ENCODE measurements at places on chromosomes 12 and 14.

- no peak for DNase-seq
These were observed 5.7 kb downstream of the CACNA2D4 start for GRCh38 chr12:1912580-1913376.

DNA sequence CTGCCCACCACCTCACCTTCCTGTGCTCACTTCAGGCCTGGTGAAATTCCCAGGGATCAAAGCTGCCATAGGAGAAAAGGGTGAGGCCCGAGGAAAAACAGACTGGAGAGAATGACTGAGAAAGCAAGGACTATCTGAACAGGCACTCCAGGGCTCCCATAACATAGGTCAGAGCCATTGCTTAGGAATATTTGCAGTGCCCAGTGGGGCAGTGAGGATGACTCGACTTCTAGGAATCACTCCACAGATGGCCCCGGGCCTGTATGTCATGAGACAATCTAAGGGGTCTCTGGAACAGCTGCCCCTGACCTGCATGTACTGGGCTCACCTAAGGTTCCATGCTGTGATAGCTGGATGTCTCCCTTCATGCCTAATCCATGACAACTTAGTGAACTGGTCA is 51.6 kb downstream of the GPHB5 start:
- no peak for DNase-seq

DNA sequence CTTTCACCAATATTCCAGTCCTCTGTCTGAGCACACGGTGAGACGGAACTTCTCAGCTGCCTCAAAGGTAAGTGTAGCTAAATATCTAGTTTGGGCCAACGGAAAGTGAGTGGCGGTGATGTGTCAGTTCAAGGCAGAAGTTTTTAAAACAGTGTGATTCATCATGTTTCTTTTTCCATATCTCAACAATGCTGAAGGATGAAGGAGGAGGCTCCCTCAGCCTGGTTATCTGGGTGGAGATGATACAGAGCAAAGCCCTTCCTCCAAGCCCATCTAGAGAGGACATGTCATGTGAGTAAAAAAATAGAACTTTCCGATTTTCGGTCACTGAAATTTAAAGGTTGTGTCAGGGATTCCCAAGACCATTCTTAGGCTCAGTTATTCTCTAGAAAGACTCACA is 13.1 kb upstream of the ANP32D start:
- DNase-seq, result no peak

GRCh38 chr12:101108130-101108529 is 101.9 kb downstream of the SLC5A8 start:
- DNase-seq, result no peak

GRCh38 chr12:42793166-42793565 is 203.6 kb upstream of the PRICKLE1 start:
- no peak for DNase-seq

- peak; percentile 25 for DNase-seq
These were observed 602.8 kb downstream of the ALG10 start for GRCh38 chr12:34625116-34625515.

DNA sequence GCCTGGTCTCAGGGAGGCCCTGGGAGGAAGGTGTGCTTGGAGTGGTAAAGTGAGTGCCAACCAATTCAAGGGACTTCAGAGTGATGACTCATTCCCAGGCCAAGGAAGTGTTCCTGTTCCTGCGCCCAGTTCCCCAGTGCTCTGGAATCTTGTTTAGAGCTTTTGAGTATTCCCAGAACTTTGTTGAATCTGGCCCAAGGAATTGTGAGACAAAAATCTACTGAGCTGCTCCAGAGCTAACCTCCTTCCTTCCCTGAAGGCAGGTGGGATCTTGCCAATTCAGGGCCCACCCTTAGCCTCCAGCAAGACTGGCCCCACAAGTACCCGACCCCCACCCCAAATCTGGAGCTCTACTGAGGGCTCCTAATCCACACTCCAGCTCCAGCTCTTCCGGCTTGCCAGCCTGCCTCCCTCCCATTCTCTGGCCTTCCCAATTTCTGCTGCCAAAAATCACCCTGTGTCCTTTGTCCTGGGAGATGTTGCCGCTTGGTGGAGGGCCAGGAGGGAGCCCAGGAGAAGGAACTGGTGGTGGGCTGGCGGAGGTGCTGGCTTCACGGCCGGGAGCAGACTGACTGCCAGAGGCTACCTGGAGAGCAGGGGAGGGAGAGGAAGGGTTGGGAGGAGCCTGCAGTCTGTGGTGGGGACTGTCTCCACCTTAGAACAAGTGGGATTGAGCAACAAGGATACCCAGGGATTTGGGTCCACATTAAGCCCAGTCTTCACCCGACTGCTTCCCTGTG is 2.0 kb upstream of the ATN1 start:
- peak; percentile 94 for DNase-seq

GRCh38 chr14:87217023-87217422 is 776.0 kb downstream of the GALC start:
- DNase-seq, result no peak

GRCh38 chr14:71722885-71723284 is 209.3 kb upstream of the RGS6 start:
- DNase-seq, result no peak

GRCh38 chr12:23049180-23049579 is 424.2 kb downstream of the ETNK1 start:
- DNase-seq, result no peak

DNA sequence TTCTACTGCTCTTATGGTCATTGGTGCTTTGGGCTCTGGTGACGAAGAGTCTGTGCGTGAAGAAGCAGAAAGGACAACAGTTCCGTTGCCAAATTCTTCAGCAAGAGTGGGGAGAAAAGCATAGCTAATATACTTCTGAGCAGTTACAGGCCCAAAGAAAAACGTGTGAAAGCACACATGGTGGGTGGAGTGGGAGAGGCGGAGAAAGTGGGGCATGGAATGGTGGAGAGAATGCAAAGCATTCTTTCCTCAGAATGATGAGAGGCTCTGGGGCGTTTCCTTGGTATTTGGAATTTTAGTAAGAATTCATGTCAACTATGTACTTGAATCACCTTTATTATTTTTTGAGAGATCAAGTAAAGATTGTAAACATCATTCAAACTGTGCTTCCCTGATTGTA is 396.1 kb downstream of the NAV3 start:
- no peak for DNase-seq

GRCh38 chr12:104132351-104132956 is 5.6 kb downstream of the NFYB start:
- no peak for DNase-seq

DNA sequence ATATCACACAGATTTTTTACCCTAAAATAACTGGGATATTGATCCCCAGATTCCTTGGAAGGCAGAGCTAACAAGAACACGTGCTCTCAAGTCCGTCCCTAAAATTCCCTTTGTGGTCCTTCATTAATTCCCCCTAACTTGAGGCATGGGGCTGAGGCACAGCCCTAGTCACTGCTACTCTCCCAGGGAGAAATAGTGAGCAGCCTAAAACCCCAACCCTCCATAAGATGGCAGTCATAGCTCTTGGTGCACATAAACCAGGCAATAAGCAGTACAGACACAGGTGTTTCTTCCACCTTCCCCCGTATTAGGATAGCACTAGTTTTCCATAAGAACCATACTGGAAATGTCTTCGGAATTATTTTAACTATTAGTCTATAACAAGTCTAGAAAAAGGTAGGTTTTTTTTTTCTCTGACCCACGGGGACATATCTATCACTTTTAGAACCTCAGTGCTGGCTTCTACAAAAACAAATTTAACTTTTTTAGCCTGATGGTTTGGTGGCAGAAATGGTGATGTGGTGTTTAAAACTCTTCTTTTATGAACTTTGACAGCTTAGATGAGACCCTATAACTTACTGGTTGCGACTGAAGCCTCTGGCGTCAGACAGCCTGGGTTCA is 3.1 kb upstream of the ARHGEF40 start:
- DNase-seq, result peak; percentile 81

DNA sequence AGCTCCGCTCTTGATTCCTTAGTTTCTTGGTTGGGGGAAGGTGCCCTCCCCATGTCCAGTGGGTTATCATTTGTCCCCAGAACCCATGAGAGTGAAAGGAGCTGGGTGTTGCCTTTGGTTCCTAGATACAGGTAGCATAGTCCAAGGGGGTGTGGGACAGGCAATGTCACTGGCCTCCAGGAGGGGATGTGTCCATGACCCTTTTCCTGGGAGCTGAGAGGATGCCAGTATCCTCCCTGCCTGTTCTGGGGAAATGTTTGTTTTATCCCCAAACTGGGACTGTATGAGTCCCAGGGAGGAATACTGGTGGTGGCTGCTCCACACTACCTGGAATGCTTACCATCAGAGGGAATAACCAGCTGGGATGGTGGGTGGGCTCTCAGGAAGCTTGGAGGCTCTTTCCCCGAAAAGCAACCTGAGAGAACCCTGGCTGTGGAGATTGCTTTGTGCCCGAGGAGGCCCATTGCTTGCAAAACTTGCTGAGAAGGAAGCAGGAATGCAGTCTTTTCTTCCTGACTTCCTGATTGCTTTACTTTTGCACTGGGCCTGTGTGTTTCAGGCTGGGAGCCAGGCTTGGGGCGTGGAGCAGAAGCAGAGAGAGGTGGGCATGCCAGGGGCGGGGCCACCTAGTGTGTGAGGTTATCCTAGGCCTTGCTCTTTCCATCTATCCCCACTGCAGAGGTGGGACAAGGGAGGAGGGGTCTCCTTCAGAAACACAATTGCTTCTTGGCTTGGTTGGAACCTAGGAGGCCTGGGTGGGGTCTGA is 715 bp upstream of the SLC10A1 start:
- DNase-seq, result no peak

DNA sequence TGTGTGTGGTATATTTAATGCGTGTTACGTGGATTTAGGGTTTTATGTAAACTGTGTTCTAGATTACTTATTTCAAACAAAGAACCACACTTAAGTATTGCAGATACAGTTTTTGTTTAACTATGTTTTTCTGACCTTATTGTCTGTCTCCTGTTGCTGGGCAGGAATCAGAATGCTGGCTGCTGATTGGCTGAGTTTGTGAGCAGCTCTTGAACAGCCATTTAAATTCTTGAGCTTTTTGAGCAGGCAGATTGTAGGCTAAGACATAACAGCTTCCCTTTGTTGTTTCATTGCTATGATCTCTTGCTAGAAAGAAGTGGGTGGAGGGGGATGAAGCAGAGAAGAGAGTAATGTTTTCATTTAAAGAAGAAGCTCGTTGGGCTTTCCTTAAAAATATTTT is 52.2 kb downstream of the ATF7IP start:
- peak; percentile 5 for DNase-seq

DNA sequence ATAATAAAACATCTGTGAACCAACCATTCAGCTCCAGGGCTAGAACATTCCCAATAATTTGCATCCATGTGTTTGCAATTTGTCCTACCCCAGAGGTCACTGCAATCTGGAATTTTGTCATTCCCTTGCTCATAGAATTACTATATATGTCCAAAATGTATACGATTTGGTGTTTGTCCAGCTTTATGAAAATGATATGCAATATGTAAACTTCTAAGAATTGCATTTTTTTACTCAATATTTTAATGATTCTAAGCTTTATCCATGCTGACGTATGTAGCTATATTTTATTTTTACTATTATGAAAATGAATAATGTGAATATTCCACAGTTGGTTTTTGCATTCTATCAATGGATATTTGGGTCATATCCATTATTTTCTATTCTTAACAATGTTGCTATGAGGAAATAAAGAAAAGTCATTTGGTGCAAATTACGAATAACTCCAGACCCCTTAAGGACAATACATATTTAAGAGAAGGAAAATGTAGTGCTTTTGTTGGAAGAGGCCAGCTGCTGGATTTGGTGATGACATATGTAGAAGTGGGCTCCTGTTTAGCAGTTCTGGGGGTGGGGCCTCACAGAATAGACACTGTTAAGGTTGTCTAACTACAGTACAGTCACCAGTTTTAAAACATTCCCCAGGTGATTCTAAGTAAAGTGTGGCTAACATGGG is 139.4 kb downstream of the SLC38A4 start:
- no peak for DNase-seq

DNA sequence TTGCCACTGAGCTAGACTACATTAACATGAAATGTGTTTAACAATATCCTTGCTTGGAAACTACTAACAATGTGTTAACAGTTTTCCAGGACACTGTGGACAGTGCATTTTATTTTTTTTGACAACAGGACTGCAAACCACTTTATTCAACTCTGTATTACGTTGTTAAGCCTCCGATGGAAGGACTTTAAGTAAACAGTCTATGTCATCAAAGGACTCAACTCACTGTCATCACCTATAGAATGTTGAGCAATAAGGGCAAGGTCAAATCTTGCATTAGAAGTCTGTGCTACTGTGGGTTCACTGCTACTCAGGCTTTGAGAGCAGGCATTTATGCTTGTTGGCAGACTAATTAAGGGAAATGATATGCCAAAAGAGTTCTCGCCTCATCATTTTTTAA is 483.7 kb downstream of the FLRT2 start:
- DNase-seq, result no peak

DNA sequence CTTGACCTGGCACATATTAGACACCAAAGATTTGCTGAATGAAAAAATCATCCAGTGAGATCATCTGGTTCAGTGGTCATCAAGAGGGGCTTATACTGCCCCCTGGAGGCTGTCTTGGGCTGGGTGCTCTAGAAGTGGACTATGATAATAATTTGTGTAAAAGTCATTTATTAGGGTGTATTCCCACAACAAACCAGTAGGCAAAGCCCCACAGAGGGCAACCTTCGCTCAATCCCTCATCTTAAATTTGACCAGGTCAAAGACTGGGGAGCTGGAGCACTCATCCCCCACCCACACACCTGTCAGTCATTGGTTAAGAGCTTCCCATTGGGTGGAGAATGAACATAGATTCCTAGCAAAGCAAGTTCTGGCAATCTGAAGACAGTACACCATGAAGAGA is 20.0 kb upstream of the FICD start:
- peak; percentile 8 for DNase-seq

GRCh38 chr12:62106547-62107185 is 153.5 kb upstream of the USP15 start:
- DNase-seq, result no peak

GRCh38 chr12:26473291-26473690 is 277.9 kb downstream of the SSPN start:
- DNase-seq, result no peak

- no peak for DNase-seq
These were observed 87.6 kb downstream of the PPP2R5C start for GRCh38 chr14:101849125-101849524.

DNA sequence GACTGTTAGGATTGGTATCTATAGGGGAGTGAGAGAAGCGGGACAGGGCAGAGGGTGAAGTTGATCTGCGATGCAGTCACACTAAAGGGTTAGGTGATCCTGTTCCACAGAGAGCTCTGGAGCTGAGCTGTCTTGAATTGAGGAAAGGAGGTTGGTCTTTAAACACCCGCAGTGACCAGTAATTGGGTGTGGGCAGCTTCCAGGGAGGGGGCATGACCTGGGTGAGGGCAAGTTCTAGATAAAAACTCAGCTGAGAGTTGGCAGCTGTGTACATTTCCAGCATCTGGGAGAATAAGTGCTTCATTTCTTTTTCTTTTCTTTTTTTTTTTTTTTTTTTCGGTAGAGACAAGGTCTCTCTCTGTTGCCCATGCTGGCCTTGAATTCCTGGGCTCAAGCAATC is 35.1 kb downstream of the RDH12 start:
- DNase-seq, result no peak

DNA sequence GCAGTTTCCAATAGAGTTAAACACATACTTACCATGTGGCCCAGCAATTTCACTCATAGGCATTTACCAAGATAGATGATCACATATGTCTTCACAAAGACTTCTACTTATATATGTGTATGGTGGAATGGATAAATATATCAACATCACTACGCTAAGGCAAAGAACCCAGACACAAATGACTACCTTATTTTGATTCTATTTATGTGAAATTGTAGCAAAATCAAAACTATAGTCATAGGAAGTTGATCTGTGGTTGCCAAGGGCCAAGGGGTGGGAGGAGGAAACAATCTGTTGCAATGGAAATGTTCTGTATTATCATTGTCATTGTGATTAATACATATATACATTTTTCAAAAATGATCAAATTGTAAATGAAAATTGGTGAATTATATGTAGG is 47.7 kb upstream of the ANP32D start:
- DNase-seq, result no peak

Data from NCI-H2171 treated with DMSO at 0.1 percent for 48 hours (cell line).